SW 1271 (cell line): ENCODE measurements at places on chromosomes 4 and X.

DNA sequence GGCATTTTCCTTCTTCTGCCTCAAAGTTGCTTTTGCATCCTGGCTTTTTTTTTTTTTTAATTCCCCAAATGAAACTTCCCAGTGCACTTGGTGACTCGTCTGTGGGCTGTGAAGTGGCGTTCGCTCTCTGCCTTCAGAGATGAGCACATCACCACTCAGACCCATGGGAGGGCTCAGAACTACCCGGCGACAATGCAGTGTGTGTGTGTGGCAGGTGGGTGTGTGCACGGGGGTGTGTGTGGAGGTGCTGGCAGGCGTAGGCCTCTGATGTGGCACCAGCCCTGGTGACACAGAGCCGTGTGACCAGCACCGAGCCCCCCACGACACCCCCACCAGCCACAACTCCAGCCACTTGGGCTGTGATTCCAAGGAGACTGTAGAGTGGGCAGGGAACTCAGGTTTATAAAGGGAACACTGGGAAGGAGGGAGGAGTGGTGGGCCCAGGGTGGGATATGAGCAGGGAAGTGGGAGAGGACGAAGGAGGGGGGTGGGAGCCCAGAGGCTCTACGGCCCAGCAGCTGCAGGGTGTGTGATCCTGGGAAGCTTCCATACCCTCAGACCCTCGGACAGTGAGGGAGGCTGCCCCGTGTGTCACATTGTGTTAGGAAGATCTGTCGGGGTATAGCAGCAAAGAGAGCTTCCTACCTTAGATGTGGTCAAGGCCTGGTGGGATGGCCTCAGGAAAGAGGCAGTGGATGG is 6.0 kb upstream of the WFS1 start:
- DNase-seq = no peak

DNA sequence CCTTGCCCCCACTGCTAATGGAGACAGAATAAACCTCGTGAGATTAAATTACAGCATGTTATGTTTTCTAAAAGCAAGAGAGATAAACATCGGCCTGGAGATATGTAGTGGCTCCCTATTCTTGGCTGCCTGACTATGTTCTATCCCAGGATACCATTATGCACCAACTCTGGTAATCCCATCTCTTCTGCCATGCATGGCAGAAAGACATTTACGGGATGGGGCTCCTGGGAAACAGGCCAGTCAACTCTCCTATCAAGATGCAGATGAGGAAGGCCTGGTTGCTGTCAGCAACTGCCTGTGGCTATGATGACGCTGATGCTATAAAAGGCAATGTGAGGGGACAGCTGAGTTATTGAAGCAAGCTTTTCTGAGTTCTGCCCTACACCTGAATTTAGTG is 166.2 kb upstream of the VCX3A start:
- no peak for DNase-seq

GRCh38 chrX:50075630-50076339 is 125.0 kb downstream of the AKAP4 start:
- DNase-seq = no peak

DNA sequence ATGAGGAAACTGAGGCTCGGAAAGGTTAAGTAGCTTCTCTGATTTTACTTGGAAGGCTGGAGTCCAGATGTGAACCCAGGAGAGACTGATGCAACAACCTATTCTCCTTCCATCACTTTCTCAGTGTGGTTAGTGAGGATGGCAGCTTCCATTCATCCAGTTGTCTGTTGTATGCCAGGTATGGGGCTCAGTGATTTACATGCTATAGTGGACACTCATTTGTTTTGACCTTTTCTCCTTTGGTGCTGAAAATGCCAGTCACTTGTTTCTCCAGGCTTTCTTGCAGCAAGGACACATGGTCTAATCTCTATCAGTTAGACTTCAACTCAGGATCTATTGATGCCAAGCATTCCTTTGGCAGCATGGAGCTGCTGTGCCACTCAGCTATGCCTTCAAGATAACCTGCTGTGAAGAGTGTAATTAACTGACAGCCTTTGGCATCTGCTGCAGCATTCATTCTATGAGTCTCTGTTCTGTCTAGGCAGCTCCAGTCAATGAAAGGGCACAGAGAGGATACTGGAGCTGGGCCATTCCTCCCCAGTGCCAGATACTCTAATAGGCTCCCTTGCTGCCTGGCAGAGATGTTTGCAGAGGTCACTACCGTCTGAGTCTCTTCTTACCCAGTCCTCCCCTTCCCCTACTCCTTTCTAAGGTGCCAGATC is 11.0 kb upstream of the CWH43 start:
- DNase-seq = no peak

- no peak for DNase-seq
These were observed 869 bp downstream of the TMEM184C start for GRCh38 chr4:147617841-147618691.

- DNase-seq = no peak
These were observed 7.6 kb downstream of the SORCS2 start for GRCh38 chr4:7199771-7200441.

DNA sequence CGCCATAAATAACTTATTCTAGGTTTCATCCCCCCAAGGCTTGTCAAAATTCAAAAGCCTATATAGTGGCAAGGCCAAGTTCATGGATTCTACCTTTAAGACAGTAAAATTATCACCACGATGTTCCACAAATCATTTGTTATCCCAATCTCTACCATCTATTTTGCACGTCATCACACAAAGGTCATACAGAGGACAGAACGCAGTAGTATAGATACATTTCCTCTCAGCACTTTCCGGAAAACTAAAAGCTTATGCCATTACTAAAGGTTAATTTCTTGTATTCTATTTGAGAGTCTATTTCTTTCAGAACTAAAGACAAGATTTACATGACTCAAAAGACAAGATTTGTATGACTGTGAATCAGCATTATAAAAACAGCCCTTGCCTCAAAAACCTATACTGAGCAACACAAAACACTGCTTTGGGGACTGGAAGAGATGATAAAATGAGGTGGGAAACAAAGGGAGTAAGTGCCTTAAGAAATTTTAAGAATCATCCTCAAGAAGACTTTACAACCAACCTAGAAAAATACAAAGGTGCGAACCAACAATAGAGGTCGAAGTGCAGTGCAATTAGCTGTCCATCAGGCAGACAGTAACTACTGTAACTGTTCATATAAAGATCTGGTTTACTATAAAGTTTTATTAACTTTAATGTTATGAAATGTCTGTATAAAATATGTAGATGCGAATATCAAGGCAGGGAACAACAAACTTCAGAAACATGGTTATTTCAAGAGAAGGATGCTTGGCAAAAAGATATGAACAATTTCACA is 7.6 kb downstream of the UBE2D3 start:
- no peak for DNase-seq

- no peak for DNase-seq
These were observed 221.2 kb downstream of the SLC4A4 start for GRCh38 chr4:71559957-71560571.

DNA sequence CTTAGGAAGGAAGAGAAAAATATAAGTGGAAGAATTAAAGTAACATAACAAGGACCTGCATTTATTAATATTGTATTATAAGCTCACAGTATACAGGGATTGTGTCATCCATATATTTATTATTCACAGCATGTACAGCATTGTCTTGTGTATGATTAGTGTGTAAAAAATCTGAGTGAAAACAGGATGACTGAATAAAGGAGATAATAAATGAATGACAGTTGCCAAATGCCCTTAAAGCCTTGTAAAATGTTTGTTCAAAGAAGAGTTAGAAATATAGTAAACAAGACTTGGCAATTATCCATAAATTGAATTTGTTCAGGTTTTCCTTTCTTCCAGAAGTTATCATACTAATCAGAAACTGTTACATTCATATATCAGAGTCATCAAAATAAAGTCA is 172.7 kb downstream of the BTC start:
- no peak for DNase-seq

GRCh38 chr4:93031431-93032098 is 727.8 kb downstream of the GRID2 start:
- DNase-seq = no peak

- DNase-seq = no peak
These were observed 130.6 kb upstream of the FAM9C start for GRCh38 chrX:13175056-13175455.

DNA sequence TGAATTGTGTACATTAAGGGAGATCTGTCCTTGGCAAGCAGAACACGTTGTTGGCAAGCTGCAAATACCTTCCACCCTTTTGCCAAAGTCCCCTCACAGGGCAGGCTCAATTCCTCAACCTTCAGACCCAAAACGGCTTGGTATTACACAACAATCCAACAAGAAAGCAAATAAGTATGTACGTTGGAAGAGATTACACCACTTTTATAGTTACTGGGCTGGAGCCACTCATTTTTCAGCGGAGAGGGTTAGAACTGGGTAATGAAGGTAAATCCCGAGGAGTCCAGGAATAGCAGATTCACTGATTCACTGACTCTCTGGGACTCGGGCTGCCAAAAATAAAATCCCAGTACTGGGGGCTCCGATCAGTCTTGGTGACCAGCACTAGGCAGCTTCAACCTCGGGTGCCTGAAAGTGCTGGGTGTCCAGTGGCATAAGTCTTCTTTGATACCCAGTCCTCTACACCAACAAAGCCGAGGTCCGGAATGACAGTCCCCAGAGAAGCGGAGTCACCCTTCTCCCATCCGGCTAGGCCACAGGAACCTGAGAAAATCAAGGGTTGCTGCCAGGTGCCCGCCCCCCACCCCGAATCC is 587 bp downstream of the TIMM8A start:
- DNase-seq = no peak

- no peak for DNase-seq
These were observed 958.3 kb upstream of the ADGRL3 start for GRCh38 chr4:60241866-60242265.

GRCh38 chr4:30726090-30726675 is 6.0 kb downstream of the PCDH7 start:
- no peak for DNase-seq

- DNase-seq = no peak
These were observed 102.1 kb upstream of the AP1S2 start for GRCh38 chrX:15956681-15957080.

DNA sequence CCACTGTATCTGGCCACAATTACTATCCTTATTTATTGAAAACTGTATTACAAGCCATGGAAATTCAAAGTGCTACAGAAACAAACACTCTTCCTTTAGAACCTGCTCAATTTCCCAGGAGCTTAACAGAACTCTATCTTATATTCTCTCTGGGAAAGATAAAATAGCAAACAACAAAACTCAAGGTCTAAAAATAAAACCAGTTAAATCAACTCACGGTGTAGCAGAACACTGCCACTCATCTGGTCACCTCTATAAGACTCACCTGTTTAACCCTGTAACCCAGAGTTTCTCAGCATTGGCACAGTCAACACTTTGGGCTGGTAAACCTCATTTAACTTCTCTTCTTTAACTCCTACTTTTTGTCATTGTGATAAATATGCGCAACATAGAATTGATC is 348.9 kb downstream of the DCHS2 start:
- no peak for DNase-seq

DNA sequence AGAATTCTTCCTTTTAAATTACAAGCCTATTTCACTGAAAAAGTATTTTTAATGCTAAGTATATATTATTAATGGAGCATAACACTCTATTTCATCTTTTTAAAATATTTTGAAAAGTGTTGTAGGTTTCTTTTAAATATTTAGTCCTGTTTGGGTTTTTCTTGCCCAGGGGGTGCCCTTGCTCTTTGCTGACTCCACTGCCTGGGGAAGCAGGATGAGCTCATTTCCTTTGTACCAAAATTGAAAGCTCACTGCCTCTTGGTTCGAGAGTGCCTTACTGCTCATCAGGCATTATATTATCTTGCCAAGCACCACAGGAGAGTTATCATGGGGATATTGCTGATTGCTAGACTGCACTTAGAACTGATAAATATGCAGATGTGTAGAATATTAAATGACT is 819.2 kb downstream of the PCDH18 start:
- no peak for DNase-seq

DNA sequence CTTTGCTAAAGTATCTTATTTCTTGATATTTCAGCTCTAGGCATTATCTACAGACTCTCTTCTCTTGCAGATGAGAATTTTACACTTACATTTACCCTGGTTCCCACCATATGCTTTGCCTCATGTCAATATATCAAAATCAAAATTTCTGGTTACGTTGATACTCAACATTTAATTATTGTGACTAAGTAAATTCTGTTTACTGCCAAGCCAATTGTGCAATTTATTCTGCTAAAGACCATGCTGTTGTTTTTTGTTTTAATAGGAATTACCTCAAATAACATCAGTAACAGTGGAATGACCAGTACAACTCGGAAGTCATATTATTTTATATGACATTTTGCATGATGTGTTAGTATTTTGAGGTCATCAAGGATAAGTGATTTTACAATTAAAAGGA is 125.5 kb downstream of the IL15 start:
- no peak for DNase-seq

DNA sequence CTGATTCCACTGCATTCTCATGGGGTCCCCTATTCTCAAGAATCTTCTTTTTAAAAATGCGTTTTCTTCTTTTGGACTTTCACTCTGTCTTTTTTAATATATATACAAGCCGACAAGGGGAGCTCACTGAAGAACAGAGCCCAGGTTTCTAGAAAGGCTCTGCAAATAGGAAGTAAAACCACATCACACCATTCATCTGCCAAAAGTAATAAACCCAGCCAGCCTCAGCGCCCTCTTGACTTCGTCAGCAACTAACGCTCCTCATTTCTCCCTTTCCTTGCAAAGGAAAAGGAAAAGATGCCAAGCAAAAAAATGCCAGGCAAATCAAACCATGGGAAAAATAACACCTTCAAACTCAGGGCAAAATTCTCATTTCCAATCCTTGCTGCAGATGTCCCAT is 136.4 kb downstream of the HHIP start:
- no peak for DNase-seq

DNA sequence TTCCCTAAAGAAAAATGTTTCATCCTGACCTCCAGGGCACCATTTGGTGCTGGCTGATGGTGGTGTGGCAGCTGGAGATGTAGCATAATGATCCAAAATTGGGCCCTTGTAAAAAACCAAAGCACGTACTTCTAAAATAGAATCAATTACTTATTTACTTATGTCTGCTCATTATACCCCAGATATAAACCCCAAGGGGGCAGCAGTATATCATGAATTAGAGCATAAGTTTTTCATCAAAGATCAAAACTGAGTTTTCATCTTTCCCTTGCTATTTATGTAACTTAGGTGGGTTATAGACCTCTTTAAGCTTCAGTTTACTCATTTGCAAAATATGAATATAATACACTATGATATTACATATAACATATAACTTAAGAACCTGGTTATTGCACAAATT is 241.1 kb downstream of the TACR3 start:
- DNase-seq = no peak

DNA sequence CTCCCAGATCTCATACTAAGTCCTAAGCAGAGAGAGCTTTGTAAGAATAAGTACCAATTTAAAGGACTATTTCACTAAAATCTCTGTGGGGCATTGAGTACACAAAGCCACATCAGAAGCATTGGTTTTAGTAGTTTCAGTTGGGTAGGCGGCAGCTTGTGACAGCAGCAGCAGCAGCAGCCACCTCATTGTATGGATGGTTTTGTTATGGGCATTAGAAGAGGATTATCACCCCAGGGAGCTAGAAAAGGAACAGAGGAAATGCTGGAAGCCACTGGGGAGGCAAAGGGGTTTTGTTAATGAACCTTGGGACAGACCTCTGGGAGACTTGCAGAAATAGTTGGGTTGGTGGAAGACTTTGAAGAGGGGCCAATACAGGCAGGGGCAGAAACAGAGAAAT is 93.9 kb upstream of the FRMPD3 start:
- no peak for DNase-seq
